ENCODE measurements at places on chromosomes 5 and 9.
A peak's percentile ranks its signal among the peaks of the same experiment; 100 is the strongest.

GRCh38 chr5:103561685-103562452, 720 bp downstream of the NUDT12 start:
- peak; percentile 1 for DNase-seq

DNA sequence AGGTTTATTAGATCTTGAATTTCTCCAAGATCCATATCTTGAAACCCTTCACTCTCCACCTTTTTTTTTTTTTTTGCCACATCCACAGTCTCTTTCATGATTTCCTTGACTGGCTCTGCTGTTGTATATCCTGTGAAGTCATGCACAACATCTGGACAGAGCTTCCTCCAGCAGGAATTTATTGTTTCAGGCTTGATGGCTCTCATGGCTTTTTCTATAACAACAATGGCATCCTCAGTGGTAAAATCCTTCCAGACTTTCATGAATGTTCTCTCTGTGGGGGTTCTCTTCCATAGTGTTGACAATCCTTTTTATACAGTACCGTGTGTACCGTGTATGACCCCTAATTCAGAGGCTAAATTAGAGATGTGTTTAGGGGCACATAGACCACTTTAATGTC, 24.0 kb downstream of the RANBP17 start:
- no peak for DNase-seq

- DNase-seq: peak; percentile 33
These were observed 32.5 kb downstream of the FAM240B start for GRCh38 chr9:38687389-38687842.

DNA sequence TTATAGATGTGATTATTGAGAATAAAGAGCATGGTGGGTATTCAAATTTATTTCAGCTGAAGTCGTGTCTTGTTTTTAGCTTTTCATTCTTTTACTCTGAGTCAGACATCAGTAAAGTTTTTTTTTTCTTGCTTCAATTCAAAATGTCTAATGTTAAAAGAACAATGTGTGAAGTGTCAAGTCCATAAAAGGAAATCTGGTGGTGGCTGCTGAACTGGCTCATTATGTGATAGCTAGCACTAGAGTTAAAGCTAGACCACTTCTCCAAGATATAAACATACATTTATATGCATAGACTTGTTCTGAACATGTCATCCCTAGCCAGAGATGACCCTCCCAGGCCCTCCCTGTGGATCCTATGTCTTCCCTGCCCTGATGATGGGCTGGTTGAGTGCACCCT, 338.3 kb downstream of the RAB3C start:
- DNase-seq: peak; percentile 23

GRCh38 chr5:72366324-72366976, 46.3 kb downstream of the PTCD2 start:
- DNase-seq: peak; percentile 93

DNA sequence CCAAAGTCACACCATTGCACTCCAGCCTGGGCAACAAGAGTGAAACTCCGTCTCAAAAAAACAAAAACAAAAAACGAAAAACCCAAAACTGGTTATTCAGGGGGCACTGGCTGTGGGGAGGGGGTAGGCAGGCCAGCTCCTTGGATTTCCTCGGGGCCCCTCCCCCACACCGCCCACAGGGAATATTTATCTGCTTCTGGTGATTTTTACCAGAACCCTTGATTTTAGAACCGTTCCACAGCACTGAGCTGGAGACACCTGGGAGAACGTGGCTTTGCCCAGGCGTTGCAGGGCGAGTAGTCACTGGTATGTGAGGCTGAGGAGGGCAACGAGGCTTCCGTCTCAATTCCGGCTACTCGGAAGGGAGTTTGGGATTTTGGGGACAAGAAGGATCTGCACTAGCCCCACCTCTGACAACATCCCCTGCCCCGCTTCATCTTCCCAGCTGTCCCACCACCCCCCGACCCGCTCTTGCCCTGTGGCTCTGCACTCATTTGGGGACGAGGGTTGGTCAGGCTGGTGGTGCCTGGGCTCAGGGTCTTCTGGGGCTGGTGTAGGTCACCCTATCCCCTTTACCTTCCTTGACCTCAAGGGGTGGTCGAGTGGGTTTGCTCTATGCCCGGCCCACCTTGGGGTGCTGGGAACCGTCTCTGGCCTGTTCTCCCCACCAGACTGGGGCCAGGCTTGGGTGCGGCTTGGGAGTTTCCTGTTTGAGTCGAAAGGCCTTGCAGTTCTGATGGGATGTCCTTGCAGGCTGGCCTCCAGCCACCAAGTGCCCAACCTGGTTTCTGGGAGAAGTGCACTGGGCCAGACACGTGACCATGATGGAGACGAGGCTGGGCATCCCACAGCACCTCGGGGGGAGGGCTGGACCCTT, 3.5 kb downstream of the AHRR start:
- no peak for DNase-seq

- DNase-seq: peak; percentile 62
These were observed 116.1 kb downstream of the WDR70 start for GRCh38 chr5:37495210-37495609.

GRCh38 chr5:133611357-133612248, 738 bp downstream of the FSTL4 start:
- DNase-seq: no peak

GRCh38 chr5:10797261-10797660, 36.2 kb upstream of the DAP start:
- peak; percentile 17 for DNase-seq

GRCh38 chr9:92745881-92746280, 18.8 kb downstream of the BICD2 start:
- DNase-seq: no peak

Measured in cardiac fibroblast (primary cell).